ENCODE measurements at places on chromosomes 5 and 9.
A peak's percentile ranks its signal among the peaks of the same experiment; 100 is the strongest.

- no peak for DNase-seq
These were observed 45.6 kb downstream of the DAPK1 start for GRCh38 chr9:87543251-87543650.

DNA sequence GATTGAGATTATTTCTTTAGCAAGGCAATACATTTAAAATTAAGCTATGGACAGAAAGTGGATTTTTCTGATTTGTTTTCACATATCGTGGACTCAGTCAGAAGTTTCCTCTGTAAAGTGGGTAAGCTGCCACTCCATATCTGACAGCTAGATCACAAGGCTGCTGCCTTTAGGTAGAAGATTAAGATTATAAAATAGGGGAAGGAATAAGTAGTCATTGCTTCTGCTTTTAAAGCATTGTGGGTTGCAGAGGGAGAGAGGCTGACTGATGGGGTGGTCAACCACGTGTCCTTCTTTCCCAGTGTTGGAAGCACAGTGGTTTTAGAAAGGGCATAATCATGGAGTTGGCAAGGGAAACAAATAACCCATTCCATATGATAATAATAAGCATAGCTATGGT, 74.3 kb upstream of the MOCS2 start:
- DNase-seq: no peak

GRCh38 chr9:385818-386398, 171.2 kb downstream of the DOCK8 start:
- DNase-seq: no peak

- DNase-seq: no peak
These were observed 849 bp upstream of the IFT74 start for GRCh38 chr9:26955222-26955903.

GRCh38 chr9:91727316-91727861, 222.6 kb downstream of the ROR2 start:
- DNase-seq: no peak

DNA sequence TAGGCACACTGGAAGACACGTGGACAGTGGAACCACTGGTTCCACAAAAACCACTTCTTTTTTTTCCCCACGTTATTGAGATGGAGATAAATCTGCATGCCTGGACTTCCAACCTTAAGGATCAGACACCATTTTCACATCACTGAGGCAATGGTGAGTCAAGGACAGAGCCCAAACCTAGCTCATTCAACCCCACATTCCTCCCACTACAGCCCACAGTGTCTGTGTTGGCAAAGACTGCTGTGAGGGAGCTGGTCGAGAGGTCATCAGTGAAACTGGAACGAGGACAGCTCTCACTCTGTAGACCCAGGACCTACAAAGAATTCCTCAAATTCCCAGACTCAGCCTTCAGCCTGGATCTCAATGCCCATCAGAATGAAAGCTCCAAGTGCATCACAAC, 74.8 kb downstream of the ABCA1 start:
- DNase-seq: no peak

- no peak for DNase-seq
These were observed 167.9 kb downstream of the HTR1A start for GRCh38 chr5:63794296-63794695.

DNA sequence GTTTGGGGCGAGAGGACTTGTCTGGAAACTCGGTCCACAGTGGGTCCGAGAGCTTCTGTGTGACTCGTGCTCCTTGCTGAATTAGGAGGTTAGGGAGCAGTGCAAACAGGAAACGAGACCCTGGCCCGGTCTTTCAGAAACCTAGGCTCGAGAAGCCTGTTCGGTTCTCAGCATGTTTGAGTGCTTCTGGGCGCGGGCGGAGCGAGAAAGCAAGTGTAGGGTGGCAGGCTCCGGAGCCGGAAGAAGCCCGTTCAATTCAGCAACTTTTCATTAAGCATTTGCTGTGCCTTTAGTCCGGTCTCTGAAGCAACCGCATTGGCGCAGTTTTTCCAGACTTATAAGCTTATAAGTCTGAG, 547 bp downstream of the CLTA start:
- peak; percentile 36 for DNase-seq

DNA sequence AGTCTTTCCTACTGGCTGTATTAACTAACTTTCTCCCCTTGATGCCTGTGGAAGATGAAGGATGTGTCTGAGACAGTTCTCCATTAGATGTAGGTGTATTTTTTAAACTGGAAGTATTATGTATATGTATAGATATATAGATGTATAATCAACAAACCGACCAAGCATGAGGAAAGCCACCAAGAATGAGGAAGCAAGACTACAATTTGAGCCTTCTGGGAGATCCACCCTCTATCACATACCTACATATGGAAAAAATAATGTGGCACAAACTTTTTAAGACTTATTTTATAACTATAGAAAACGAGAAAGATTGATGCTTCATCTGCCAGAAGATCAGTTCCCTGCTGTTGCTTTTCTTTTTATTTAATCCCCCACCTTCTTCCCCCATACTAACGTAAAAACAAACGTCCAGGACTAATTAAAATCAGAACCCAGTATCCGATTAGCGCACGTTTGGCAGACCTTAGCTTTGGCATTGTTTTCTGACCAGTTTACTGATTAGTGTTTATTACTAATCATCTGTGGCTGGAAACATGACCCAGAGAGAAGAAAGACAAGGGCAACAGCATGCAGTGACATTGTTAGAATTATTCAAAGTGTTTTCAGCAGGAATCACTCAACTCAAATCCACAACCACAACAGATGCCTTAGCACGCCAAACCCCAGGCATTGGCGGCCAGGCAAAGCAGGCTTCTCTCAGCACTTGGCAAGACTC, 490.2 kb downstream of the EBF1 start:
- no peak for DNase-seq

GRCh38 chr5:135989686-135990085, 34.9 kb upstream of the LECT2 start:
- no peak for DNase-seq

- no peak for DNase-seq
These were observed 6.9 kb upstream of the SLC12A7 start for GRCh38 chr5:1118738-1119137.

GRCh38 chr9:136660971-136661550, 1.7 kb upstream of the EGFL7 start:
- no peak for DNase-seq

- DNase-seq: no peak
These were observed 88.1 kb downstream of the CNTLN start for GRCh38 chr9:17222932-17223331.

- no peak for DNase-seq
These were observed 28.6 kb downstream of the DAB2IP start for GRCh38 chr9:121679901-121680635.

GRCh38 chr5:31972558-31972957, 201.6 kb downstream of the GOLPH3 start:
- DNase-seq: no peak

- no peak for DNase-seq
These were observed 27.5 kb downstream of the SREK1 start for GRCh38 chr5:66171349-66172344.

- DNase-seq: no peak
These were observed 417.7 kb downstream of the PSAT1 start for GRCh38 chr9:78714576-78714975.

DNA sequence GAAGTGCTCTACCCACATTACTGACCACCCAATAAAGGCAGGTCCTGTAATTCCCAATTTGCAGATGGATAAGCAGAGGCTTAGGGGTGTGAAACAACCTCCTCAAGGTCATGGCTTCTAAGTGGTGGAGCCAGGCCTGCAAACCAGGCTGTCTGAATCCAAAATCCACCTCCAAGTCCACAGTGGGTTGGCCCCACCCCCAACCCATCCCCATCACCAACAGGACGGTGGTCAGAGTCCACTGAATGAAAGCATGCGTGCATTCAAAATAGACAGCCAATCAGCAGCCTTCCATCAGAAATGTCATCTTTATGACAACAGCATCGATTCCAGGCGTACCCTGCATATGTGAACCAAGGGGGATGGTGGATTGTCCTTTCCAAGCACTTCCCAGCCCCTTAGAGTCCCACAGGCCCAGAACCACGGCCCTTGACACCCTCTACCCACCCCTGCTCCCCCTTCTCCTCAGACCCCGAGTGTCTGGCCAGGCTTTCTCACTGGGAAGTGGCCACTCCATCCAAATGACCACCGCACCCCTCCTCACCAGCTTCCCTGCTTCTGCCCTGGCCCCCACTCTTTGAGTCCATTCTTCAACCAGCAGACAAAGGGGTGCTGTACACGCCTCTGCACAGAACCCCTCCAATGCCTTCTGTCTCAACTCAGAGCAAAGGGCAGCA, 133.1 kb downstream of the KCNIP1 start:
- no peak for DNase-seq

GRCh38 chr5:88391116-88391515, 122.5 kb upstream of the TMEM161B start:
- DNase-seq: no peak

DNA sequence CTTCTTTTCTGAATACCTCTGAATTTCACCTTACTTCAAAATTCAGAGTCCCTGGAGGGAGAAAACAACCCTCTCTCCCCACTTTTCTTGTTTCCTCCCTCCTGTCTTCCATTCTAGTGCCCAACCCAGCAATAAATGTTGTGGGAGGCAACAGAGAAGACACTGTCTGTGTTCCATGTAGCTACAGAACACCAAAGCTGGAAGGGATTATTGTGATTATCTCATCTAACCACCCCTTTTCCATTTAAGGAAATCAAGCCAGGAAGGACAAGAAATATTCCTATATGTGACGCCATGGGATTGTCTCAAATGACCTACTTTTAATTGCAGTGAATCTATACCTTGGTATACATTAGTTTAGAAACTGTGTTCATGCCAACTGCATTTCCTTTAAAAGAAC, 476.6 kb upstream of the TNC start:
- DNase-seq: no peak
